T-helper 9 cell (primary cell): ENCODE measurements at places on chromosomes 1 and 21.

DNA sequence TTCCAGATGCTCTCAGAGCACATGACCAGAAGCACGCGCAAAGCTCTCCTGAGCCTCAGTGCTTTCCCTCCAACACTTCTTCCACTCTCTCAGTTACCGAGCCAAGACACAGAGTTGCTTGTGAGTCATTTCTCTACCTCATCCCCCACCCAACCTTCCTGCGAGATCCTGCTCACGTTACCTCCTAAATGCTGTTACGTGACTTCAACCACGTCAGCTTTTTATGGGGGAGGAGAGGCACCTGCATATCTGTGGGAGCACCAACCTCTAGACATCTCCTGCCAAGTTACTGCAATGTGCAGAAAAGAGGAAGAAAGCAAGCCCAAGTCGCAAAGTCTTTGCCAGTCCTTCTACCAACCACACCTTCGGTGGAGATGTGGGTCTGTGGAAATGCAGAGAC is 27.2 kb upstream of the ERG start:
- no peak for DNase-seq

DNA sequence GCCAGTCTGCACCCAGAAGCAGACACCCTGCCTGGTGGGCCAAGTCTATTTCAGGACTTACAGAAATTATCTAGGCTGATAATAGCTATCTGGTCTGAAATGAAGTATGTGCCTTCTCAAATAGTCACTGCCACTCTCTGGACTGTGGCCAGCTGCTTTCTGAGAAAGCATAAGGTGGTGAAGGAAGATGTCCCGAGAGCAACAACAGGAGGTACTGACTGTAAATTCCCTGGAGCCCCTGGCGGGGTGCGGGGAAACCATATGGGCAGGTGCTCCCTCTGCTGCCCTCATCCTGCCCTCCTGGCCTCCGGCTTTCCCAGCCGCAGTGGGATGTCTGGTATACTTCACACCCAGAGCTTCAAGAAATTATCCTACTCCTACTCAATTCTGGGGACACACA is 86.8 kb downstream of the TGFBR3 start:
- no peak for DNase-seq

DNA sequence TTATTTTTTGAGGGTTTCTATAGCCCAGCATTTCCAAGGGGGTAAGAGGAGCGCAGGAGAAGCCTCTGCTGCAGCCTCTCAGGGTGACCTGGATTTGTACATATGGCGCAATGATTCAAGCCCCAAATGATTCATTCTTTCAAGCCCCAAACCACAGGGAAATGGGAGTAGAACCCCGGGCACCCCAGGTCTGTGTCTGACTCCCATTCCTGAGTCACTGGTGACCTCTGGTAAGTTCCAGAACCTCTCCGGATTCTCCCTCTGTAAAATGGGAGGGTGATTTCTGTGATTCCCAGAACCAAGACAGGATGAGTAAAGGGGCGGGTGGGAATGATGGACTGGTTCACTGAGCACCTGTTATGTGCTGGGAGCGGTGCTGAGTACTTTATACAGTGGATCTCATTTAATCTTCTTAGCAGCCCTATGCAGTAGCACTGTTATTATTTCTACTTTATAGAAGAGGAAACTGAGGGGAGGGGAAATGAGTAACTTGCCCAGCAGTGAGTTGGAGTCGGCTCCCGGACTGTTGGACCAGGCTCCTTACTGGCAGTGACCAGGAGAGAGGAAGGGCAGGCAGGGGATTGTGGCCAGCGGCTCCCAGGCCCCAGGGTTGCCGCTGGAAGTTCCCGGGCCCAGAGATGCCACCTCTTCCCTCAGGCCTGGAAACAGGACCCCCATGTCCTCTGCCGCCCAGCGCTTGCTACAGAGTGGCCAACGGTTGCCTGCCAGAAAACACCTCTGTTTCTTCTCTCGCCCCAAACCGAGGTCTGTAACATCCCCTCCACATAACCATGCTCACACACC is 20.3 kb upstream of the SLC26A9 start:
- DNase-seq: no peak

DNA sequence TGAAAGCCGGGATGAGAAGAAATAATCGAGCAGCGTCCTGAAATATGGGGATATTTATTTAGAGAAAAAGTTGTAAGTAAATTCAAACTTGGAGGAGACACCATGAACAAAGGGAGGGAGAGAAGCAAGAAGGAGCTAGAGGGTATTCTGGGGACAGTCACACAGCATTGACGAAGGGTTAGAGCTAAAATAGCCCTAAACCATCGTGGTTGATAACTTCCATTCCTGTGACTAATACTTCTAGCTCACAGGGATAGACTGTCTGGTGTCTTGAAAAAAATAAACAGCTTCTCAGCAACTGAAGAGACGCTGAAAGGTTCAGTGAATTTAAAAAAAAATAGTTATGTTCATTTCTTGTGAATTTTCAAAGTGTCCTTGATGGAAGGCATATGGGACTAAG is 86.7 kb downstream of the LRRC53 start:
- DNase-seq: no peak

DNA sequence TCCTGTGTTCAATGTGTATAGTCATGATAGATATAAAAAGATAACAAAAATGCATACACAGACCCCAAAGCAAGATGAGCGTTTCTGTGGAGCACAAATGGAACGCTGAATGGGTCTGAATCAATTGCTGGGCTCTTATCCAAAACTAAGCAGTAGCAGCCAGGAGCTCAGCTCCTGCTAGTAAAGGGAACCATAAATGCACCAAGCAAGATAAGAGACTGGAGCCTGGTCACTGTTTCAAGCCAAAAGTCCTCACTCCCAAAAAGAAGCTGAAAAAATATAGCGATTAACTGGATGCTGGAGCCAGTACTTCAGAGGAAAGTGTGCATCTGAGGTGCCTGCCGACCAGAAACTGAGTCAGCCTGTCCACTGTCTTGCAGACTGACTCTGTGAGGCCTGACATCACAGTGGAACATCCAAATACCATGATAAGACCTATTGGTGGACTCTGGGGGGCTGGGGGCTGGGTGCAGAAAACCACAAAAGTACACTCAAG is 68.9 kb downstream of the LRRC8C start:
- DNase-seq: no peak

GRCh38 chr21:41792711-41793110 is 25.9 kb upstream of the RIPK4 start:
- no peak for DNase-seq
